ENCODE measurements at places on chromosomes 3 and 15.

DNA sequence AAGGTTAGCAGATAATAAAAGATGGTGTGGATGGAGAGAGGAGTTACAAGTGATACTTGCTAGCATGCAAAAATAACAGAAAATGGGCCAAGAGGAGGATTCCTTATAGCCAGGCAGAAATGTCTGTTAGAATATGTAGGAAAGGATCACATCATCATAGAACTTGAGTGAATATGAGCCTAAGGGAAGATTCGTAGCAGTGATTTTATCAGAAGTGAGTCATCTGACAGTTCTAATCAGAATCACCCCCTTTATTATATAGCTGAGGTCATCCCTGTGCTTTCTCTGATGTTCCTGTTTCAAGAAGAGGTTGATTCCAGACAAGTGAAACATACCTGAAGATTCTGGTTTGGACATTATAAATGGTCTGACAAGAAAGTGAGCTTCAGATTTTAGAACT lies 22.9 kb downstream of the EXOG start:
- no peak for DNase-seq

GRCh38 chr3:78761126-78761525 lies 1006.7 kb downstream of the ROBO1 start:
- DNase-seq: no peak

GRCh38 chr3:10929978-10930665 lies 62.4 kb upstream of the SLC6A1 start:
- no peak for DNase-seq

DNA sequence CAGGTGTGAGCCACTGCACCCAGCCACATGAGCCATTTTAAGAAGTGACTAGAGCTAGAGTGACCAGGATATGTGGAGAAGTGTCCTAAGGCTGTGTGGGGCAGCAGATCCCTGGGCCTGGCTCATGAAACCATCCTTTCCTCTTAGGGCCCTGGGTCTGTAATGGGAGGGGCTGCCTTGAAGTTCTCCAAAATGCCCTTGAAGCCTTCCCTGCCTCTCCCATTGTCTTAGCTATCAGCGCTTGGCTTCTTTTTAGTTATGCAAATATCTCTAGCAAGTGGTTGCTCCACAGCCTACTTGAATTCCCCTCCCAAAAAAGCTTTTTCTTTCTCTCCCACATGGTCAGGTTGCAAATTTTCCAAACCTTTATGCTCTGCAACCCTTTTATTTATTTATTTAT lies 112.4 kb upstream of the SPATA16 start:
- DNase-seq: no peak

DNA sequence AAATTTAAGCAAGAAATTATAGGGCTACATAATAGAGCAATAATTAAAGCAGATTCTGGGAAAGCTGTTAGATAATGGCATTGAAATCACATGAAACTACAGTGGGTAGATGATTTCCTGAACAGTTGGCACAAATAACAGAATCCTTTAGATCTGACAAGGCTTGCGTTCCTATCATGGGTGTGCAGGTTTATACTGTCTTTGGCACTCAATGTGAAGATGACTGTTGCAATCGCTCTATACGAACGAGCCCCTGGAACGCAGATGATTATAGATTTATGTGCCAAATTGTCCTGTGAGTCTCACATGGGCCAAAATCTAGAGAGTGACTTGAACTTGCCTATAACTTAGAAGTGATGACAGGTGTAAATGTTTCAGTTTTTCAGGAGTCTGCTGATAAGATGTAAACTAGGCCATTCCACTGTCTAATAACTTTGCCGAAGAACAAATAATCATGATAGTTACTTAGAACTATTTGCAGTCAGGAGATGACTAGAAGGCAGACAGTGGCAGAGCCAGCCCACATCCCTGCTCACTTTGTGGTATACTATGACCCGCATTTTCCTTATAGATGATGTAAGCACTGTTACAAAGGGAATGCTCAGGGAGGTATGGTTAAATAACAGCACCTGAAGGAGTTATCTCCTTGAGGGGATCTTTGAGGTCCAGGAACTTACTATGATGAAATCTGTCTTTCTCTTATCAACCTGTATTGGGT lies 30.5 kb upstream of the TRPC1 start:
- no peak for DNase-seq

DNA sequence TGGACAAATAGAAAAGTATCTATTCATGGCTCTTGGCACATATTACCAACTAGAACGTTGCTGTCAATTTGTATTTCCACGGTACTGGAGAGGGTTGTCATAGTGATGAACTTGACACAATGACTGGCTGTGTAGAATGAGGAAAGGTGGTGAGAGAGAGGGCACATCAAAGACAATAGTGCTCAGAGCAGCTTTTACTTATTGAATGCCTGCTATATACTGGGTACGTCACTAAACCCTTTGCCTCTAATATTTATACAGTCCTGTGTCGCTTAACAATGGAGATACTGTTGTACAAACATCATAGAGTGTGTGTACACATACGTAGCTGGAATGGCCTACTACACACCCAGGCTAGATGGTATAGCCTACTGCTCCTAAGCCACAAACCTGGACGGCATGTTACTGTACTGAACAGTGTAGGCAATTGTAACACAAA lies 8.3 kb downstream of the TMPRSS7 start:
- DNase-seq: no peak

- DNase-seq: no peak
Observed at GRCh38 chr3:168250415-168250861, 154.7 kb upstream of the GOLIM4 start.

GRCh38 chr3:123036352-123037014 lies 8.9 kb upstream of the SEMA5B start:
- DNase-seq: no peak

Measured in nucleus accumbens (tissue), 56 donors.